ENCODE measurements at places on chromosomes 16 and 17.

GRCh38 chr16:68902003-68902968 is 59.0 kb downstream of the TANGO6 start:
- DNase-seq: no peak

DNA sequence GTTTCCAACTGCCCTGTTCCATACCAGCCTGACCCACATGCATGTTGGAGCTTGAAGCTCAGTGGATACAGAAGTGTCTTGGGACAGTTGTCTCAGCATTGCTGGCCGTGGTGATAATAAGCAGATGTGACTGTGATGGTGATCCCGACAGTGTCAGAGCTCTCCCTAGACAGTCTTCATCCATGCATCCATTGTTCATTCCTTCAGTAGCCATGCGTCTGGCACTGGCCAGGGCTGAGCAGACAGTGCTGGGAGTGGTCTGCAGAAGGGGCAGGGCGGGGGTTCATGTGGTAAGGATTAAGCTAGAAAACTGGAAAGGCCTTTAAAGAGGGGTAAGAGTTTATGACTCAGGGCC is 68.1 kb downstream of the GNAO1 start:
- no peak for DNase-seq

DNA sequence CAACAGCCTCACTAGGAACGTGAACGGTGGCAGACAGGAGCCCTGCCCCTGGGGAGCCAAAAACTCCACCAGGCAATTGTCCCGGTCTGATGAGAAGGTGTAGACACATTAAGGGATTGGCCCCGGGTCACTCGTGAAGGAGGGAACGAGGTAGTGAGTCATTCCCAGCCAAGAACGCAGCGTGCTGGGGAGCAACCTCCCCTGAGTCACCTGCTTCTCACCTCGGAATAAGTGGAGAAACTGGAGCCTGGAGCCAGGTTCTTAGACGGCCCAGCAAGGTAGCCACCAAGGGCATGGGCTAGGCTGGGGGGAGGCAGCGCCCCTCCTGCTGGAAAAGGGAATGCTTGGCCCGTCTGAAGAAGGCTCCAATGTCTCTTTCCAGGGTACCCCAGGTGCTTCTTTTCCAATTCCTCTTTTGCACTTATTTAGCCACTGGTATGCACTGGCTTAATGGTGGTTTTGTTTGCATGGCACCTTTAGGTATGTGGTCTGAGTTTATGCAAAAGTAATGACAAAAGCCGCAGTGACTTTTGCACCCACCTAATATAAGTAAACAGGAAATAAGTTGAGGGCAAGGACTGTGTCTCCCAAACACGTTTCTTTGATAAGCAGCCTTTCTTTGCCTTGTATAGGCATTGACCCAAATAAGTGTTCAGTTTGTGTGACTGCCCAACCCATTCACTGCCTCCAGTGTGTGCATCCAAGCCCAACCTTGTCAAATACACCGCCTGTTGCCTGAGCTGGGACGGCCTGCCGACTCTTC is 1.8 kb upstream of the HELZ start:
- no peak for DNase-seq

DNA sequence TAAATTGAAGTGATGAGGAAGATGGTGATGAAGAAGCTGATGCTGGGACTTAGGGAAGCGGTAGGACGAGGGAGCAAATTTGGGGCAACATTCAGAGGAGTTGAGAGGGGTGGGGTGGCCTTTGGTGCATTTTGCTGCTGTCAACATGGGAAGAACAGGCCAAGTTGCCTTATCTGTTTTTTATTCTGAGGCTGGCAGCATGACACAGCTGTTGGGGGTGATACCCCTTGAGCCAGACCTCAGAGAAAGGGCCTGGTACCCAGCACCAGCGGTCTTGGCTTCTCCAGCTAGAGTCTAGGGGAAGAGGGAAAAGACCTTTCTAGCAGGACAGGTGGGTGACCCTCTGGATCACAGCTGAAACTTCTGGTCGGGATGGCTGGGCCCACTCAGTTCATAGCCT is 4.6 kb downstream of the IGFBP4 start:
- DNase-seq: no peak

DNA sequence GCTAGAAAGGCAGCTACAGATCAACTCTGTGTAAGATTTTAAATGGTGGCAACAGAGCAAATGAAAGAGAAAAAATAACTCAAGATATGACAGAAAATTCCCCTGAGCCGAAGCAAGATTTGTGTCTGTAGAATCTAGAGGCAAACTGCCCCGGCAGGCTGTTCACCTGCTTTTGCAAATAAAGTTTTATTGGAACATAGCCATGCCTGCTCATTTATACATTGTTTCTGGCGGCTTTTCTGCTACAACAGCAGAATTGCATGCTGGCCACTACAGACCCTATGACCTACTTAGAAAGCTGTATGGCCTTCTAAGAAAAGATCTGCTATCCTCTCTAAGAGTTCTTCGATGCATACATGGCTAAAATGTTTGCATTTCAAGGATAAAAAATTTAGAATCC is 119.5 kb downstream of the SALL1 start:
- no peak for DNase-seq

DNA sequence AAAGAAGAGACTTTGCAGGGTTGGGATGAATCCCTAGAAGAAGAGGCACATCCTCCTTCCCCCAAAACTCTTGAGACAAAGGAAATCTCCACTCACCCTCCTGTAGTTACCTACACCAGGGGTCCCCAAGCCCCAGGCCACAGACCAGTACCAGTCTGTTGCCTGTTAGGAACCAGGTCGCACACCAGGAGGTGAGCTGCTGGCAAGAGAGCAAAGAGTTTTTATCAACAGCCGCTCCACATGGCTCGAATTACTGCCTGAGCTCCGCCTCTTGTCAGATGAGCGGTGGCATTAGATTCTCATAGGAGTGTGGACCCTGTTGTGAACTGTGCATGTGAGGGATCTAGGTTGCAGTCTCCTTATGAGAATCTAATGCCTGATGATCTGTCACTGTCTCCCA is 98.9 kb downstream of the CCT6B start:
- no peak for DNase-seq

GRCh38 chr17:56851008-56851407 is 17.1 kb downstream of the DGKE start:
- DNase-seq: no peak

- DNase-seq: no peak
These were observed 52.9 kb downstream of the NF1 start for GRCh38 chr17:31147507-31148202.

GRCh38 chr16:67740391-67740790 is 21.3 kb upstream of the GFOD2 start:
- no peak for DNase-seq

- no peak for DNase-seq
These were observed 55.4 kb upstream of the DNAJA2 start for GRCh38 chr16:47028767-47029377.

DNA sequence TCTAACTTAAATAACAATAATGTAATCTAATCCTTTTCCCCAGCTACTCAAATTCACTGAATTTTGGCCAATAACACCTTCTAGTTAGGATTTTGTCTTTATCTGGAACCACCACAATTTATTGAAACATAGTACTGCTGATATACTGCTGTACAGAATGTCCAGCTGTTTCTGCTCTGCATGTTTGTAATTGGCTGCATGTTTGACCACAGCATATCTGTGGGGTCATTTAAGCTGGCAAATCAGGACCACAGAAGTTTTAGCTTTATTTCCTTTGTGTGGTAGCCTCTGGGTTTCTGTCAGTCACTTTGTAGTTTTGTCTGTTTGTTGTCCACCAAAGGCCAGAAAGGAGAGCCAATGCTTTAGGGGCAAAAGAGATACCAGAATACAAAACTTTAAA is 22.2 kb upstream of the RAB11FIP4 start:
- DNase-seq: no peak

DNA sequence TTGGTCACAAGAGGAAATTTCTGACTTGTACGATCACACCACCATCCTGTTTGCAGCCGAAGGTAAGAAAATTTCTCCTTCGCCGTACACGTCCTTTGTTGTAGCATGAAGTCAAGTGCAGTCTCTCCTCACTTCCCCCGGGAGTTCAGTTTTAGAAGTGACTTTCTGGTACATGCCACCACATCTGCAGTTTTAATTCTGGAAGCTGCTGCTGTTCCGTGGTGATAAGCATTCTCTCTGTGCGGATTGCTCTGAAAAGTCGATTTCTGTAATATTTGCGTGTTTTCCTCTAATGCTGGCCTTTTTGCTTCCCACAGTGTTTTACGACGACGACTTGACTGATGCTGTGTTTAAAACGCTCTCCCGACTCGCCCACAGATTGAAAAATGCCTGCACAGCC is 20.6 kb downstream of the METTL22 start:
- no peak for DNase-seq

DNA sequence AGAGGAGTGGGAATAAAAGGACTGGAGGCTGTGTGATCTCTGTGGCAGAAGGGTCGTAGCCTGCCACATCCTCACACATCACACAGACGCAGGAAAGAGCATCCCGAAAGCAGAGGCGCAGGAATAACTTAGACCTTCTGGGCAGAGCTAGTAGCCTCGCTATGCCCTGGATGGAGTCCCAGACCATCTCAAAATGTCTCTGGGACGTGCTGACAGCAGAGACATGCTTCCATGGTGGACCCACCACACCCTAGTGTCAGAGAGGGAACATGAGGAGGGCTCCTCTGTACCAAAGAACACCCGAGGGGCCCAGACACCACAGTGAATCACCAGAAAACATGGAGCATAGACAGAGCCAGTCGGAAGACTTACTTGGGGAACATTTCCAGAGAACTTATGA is 29.6 kb upstream of the FAAP100 start:
- DNase-seq: no peak

GRCh38 chr17:83062818-83063671 is 16.4 kb upstream of the METRNL start:
- DNase-seq: no peak

DNA sequence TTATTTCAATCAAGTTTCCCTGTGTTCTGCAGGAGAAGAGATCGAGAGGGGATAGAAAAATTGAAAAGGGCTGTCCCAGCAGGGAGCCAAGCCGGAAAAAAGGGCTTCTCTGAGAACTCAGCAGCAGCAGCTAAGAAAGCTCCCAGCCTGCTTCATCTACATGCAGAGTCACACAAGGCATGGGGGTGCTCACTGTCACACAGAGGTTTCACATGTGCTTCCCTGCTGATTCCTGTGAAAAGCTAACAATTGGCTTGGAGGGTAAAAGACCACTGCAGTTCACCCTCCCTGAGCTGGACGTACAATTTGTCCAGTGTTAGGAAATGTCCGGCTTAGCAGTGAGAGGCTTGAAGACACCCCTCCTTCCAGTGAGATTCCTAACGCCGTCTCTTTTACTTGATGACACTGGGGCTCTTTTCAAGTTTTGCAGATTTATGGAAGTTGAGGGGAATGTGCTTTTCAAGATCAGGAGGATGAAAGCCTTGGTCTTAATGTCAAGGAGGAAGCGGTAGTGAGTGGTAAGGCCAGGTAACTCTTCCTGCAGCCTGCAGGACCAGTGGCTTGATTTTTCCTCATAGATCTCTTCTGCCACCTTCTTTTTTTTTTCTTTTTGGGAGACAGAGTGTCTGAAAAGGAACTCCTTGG is 85.6 kb downstream of the WNT3 start:
- DNase-seq: no peak

DNA sequence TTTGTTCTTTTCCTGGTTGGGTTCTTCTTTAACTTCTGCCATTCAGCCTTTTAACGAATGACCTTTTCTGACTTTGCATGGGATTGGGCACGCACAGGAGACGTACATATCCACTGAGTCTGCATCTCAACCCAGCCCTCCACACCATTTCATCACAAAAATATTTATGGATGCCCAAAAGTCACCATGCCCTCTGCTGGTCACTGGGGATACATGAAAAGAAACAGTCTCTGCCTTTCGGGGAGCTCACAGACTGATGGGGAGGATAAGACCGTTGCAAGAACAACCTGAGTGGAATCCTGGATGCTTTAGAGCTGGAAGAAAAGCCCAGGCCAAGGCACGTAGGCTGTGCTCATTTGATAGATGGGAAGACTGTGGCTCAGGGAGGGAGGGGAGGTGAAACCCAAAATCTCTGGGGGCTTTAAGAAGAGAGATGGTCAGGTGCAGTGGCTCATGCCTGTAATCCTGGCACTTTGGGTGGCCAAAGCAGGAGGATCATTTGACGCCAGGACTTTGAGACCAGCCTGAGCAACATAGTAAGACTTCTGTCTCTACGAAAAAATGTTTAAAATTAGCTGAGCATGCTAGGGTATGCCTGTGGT is 7.9 kb upstream of the MT2A start:
- DNase-seq: no peak

DNA sequence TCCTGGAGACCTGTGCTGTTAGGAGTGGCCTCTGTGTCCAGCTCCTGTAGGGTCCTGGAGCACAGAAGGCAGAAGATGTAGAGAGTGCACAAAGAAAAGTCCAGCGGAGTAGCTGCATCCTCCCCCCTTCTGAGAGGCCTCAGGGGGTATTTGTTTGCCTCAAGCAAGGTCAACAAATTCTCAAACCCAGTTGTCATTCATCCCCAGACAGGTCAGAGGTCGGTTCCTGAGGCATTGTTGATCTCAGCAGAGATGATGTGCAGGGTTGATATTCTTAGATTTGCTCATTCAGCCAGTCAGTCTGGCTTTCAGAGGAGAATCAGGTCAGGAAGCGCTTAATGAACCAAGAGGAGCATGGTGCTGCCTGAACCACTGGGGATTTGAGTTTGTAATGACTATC is 8.3 kb upstream of the RBFOX1 start:
- no peak for DNase-seq

GRCh38 chr16:47644166-47644565 is 183.0 kb downstream of the PHKB start:
- peak; percentile 72 for DNase-seq

- no peak for DNase-seq
These were observed 4.9 kb downstream of the TXNDC11 start for GRCh38 chr16:11737713-11738112.

- no peak for DNase-seq
These were observed 84.7 kb downstream of the MRC2 start for GRCh38 chr17:62712171-62712581.

DNA sequence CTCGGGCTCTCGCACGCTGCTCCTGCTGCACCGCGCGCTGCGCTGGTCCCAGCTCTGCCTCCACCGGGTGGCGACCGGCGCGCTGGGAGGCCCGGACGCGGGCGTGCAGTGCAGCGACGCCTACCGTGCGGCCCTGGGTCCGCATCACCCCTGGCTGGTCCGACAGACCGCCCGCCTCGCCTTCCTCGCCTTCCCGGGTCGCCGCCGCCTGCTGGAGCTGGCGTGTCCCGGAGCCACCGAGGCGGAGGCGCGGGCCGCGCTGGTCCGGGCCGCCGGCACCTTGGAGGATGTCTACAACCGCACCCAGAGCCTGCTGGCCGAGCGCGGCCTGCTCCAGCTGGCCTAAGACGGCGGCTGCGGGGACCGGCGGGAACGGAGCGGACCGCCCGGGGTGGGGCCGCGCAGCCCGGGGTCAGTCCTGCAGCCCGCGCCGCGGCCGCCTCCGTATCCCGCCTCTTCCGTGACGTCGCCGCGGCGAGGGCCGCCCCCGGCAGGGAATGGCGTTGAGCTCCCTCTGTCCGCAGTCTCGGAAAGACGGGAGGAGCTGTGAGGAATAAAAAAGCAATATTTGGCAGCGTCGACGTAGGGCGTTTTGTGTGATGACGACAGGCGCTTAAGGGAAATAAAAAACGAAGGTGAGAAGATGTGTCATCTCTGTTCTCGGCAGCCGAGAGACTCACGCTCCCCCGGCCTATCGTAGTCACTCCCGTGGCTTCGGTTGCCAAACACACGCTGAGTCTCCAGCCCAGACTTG is 1.4 kb downstream of the GLTPD2 start:
- DNase-seq: peak; percentile 46

- no peak for DNase-seq
These were observed 7.0 kb upstream of the ODF4 start for GRCh38 chr17:8332688-8333087.
